ENCODE measurements at places on chromosomes 7 and 10.

- DNase-seq = no peak
Measured at GRCh38 chr7:74059681-74060588, 23.7 kb upstream of the LIMK1 start.

- DNase-seq = peak; percentile 82
Measured at GRCh38 chr10:79266543-79267312, 80.5 kb upstream of the PPIF start.

- no peak for DNase-seq
Measured at GRCh38 chr10:61825001-61825400, 76.5 kb upstream of the ARID5B start.

DNA sequence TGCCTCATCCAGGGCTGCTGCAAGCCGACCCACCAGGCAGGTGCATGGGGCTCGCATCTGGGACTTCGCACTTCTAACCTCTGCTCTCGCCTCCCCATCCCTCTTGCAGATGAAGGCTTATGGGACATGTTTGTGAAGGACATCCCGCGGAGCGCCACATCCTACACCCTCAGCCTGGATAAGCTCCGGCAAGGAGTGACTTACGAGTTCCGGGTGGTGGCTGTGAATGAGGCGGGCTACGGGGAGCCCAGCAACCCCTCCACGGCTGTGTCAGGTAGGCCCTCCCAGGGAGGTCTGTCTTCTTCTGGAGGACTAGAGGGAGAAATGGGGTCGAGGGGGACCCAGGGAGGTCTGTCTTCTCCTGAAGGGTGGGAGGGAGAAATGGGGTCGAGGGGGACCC is 448.9 kb upstream of the FOXK1 start:
- DNase-seq = no peak

- DNase-seq = no peak
Measured at GRCh38 chr10:436911-437665, 252.4 kb downstream of the DIP2C start.

DNA sequence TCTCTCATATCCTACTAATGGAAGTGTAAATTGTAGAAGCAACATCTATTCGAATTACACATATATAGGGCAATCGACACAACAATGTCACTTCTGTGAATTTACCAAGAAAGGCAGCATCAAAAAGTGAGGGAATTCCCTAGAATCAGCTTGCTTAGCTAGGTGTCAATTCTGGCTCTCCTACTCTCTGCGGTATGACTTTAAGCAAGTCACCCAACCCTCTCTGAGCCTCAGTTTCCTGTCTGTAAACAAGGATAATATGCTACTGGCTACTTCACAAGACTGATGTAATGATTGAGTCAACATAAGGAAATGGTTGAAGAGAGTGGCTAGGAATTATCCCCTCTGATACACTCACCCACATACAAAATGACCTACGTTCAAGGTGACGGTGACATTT is 19.4 kb downstream of the CCDC6 start:
- no peak for DNase-seq

- no peak for DNase-seq
Measured at GRCh38 chr10:95308389-95309302, 17.8 kb upstream of the PDLIM1 start.

- no peak for DNase-seq
Measured at GRCh38 chr10:112195224-112195623, 11.7 kb upstream of the GPAM start.

DNA sequence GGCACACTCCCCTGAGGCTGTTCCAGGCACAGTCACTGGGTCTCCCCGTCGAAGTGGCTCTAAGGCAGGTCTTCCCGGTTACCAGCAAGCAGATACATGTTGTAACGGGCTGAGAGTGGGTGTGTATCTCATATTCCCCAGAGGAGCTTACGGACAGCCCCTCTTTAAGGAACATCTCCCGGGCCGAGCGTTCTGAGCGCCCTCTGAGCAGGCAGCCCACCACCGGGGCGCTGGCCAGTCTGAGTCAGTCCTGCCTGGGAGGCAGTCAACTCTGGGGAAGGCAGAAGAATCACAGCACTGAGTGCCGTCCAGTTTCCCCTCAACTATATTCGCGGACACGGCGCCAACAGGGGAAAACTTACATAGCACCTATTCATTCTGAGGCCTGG is 117.4 kb downstream of the LHPP start:
- no peak for DNase-seq

GRCh38 chr10:118662228-118663035 is 67.0 kb upstream of the PRLHR start:
- no peak for DNase-seq

- DNase-seq = no peak
Measured at GRCh38 chr10:44030738-44031137, 354.2 kb downstream of the CXCL12 start.

DNA sequence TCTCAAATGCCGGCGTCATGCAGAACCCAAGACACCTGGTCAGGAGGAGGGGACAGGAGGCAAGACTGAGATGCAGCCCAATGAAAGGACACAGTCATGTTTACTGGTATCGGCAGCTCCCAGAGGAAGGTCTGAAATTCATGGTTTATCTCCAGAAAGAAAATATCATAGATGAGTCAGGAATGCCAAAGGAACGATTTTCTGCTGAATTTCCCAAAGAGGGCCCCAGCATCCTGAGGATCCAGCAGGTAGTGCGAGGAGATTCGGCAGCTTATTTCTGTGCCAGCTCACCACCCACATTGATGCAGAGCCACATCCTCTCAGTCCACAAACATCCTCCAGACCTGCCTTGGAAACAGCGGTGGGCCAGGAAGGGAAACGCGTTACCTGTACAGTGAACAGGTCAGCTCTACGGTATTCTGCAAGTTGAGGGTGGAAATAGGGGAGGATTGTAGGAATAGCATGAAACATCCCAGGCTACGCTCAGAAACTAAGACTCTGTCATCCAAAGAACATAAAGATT is 133.1 kb upstream of the PRSS1 start:
- DNase-seq = no peak

DNA sequence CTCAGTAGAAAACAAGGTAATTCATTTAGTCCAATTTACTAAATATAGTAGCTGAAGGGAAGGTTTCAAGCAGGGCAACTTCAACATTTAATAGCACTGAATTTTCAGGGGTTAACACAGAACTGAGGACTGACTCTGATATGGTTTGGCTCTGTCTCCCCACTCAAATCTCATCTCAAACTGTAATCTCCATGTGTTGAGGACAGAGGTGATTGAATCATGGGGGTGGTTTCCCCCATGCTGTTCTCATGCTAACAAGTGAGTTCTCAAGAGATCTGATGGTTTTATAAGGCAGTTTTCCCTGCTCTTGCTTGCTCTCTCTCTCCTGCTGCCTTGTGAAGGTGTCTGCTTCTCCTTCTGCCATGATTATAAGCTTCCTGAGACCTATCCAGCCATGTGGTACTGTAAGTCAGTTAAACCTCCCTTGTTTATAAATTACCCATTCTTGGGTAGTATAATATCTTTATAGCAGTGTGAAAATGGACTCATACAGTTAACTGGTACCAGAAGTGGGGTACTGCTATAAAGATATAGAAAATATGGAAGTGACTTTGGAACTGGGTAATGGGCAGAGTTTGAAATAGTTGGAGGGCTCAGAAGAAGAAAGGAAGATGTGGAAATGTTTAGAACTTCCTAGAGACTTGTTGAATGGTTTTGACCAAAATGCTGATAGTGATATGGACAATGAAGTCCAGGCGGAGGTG is 9.8 kb upstream of the UMAD1 start:
- no peak for DNase-seq

GRCh38 chr7:48540746-48541145 is 369.5 kb downstream of the ABCA13 start:
- no peak for DNase-seq

DNA sequence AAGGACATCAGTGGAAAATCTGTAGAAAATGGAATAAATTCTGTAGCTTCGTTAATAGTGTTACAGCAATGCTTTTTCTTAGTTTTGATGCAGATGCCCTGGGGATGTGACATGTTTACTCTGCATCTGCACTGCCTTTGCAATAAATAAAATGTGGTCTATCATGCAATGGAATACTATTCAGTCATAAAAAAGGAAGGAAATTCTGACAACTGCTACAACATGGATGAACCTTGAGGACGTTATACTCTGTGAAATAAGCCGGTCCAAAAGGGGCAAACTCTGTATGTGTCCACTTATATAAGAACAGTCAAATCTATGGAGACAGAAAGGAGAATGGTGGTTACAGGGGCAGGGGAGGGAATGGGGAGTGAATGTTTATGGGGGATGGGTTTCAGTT is 13.5 kb downstream of the GRIFIN start:
- no peak for DNase-seq

GRCh38 chr7:128794020-128794419 is 2.3 kb downstream of the CCDC136 start:
- no peak for DNase-seq

- no peak for DNase-seq
Measured at GRCh38 chr10:55398497-55398882, 597.5 kb upstream of the PCDH15 start.

DNA sequence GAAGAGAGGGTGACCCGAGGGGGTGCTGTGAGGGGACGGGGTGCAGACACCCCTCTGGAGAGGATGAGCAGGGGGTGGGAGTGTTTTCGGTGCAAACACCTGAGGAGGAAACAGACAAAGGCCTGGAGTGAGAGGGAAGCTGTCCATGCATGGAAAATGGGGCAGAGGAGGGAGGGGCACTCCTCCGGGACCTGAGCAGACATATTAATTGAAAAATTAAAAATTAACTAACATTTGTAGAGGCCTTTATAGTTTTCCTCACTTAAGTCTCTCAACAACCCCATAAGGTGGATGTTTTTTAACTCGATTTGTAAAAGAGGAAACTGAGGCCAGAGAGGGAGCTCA is 1.2 kb downstream of the VPS37D start:
- no peak for DNase-seq

- DNase-seq = no peak
Measured at GRCh38 chr10:6579183-6579903, 733 bp downstream of the PRKCQ start.

- DNase-seq = no peak
Measured at GRCh38 chr7:127918130-127918529, 113.1 kb downstream of the LRRC4 start.

DNA sequence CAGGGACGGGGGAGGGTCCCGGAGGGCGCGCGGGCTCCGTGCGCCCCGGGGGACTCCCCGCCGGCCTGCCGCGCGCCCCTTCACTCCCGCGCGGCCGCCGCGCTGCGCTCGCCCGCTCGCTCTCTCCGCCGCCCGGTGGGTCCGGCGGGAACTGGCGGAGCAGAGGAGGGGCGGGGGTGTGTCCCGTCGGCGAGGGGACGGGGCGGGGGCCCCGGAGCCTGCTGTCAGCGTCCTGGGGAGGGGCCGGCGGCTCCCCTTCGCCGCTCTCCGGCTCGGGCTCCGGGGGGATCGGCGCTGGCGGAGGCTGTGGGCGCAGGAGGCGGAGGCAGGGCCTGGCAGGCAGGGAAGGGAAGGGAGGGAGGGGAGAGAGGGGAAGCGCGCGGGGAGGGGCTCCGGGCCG is at the start of gene SH3PXD2A:
Gene SH3PXD2A, minus strand, starts transcription at position 153 of the 400 bp plus-strand sequence. CDS start 310 bp downstream, outside the sequence.
- DNase-seq = no peak

GRCh38 chr10:52077814-52078213 is 236.3 kb upstream of the DKK1 start:
- DNase-seq = no peak

- no peak for DNase-seq
Measured at GRCh38 chr7:54956865-54957264, 62.0 kb upstream of the EGFR start.

- no peak for DNase-seq
Measured at GRCh38 chr7:28176174-28176573, 4.4 kb downstream of the JAZF1 start.

DNA sequence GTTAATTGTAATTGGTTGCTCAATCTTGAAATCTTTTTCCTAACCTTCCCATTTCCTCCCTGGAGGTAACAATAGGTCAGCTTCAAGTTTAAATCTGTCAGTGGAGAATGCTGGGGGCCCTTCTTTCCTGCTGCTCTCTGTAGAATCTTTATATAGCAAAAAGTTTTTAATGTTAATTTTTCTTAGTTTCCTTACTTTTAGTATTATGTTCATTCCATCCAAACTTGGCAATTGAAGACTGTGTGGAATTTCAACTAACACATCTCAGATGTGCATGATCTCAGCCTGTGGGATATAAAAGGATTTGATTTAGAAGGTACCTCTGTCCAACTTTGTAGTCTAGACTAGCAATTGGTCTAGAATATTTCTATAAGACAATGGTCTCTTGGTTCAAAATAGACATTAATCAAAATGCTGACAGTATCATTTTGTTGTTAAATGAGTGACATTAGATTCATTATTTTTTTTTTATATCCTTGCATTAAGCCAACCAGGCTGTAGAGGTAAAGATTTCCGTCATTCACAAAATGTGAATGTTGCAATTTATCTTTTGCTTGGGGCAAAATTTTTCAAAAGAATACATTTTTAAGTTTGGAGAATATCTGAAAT is 100.4 kb upstream of the SEMA3A start:
- no peak for DNase-seq

DNA sequence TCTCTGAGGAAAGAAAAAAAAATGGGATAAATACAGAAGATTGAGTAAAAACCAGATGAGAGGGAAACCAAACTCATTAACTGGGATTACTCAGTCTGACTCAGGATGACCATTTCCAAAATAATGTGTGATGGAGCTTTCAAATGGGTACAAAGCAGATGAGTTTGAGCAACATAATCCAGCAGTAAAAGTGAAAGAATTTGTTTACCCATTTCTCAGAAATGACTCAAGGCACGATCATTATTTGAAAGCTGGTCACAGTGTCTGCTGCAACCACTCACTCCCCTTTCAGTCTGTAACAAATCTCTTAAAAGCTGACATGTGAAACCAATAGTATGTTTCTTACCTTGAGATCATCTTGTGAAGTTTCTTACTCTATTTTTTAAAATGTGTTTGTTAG is 104.7 kb upstream of the KLF14 start:
- no peak for DNase-seq

DNA sequence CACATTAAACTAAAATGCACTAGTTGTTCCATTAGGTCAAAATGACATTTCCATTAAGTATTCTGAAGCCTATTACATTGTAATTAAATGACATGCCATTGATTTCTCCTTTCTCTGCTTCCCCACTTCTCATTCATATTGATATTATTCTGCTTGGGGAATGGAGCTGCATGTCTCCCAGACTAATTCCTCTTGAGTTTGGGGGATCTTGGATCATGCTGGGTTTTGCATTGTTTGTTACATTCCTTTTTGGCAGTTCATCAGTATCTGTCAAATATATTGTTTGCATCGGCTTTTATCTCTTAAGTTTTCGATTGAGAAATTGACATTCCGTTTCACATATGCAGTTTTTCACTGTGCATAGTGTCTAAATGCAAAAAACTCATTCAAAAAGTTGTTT is 65.1 kb upstream of the CYP26C1 start:
- no peak for DNase-seq

GRCh38 chr10:78602201-78602932 is 466.4 kb upstream of the ZMIZ1 start:
- DNase-seq = no peak

DNA sequence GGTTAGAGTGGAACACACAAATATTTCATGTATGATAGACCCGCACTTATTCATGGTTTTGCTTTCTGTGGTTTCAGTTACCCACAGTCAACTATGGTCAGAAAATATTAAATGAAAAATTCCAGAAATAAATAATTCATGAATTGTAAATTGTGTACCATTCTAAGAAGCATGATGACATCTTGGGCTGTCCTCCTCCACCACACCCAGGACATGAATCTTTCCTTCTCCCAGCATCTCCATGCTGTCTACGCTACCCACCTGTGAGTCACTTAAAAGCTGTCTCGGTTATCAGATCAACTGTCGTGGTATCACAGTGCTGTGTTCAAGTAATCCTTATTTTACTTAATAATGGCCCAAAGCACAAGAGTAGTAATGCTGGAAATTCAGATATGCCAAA is 419.6 kb upstream of the NRP1 start:
- DNase-seq = no peak
